ENCODE measurements at places on chromosomes 6 and 20. TPM values are rescaled to one million over a fixed set of nuclear protein-coding genes. Genes with fewer than 3 reads are reported as not detected.

DNA sequence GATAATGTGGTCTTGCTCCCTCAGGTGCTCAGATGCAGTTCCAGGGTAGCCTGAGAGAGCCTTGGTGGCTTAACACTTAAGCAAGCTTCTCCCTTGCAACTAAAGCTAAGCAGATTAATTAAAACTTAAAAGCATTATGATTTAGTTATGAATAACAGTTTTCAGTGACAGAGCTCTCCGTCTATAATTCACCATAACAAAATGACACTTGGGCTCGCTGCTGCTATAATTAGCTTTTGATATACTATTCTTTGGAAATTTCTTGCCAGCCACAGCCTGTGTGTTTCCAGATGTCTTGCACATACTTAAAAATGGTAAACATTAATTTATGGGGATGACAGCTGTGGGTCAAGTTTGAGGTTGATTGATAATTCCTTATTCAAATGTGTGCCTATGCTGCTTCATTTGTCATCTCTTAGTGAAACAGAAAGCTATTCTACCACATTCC, 380.5 kb downstream of the TFAP2B start:
- H3K4me3 ChIP-seq, result no peak overlapping the region
- no peak overlapping the region for H3K27ac ChIP-seq
- H3K36me3 ChIP-seq, result no peaks in the 10 kb centered on the region
- H3K4me1 ChIP-seq, result no peaks in the 10 kb centered on the region
- DNase-seq, result no peak

DNA sequence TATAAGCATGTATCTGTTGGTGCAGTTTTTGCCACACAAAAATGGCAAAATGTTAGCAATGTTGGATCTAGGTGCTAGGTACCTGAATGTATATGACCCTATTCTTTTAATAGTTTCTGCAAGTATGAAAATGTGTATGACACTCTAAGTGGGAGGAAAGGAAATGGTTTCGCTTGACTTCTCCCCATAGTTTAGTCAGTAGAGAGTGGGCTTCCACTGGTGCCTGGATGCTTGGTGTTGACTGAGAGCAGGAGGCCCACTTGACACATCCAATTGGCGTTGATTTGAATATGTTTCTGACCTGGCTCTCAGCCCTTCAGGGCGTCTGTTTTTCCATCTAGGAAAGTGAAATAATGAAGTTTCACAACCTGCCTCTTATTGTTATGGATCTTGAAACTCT, 41.8 kb upstream of the GABRR1 start:
- H3K36me3 ChIP-seq, result no peaks in the 10 kb centered on the region
- no peaks in the 10 kb centered on the region for H3K27me3 ChIP-seq
- H3K4me3 ChIP-seq, result no peak overlapping the region
- no peak overlapping the region for H3K27ac ChIP-seq
- DNase-seq, result no peak

DNA sequence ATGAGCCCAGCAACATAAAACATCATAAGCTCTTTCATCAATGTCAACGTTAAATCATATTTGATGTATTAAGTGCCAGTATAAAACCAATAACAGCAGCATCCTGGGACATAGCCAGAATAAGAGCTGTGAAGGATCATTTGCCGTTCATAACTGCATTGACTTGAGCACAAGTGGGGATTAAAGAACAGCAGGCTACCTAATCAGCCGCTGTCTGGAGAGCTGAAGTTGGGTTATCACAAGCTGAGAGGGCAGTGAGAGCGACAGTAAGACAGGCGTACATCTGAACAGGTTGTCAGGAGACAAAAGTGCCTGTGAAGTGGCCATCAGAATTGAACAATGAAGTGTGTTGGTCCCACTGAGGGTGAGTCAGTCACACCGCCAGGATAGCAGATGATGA, 269.6 kb downstream of the GRIK2 start:
- H3K4me1 ChIP-seq, result no peaks in the 10 kb centered on the region
- H3K4me3 ChIP-seq, result no peak overlapping the region

- H3K36me3 ChIP-seq, result peaks cover 13% of the 10 kb centered on the region
- peak overlapping the region; percentile 91 for H3K4me3 ChIP-seq
- DNase-seq, result peak; percentile 60
- peak overlapping the region; percentile 92 for H3K27ac ChIP-seq
- H3K4me1 ChIP-seq, result peaks cover 39% of the 10 kb centered on the region
These were observed 2.5 kb upstream of the TMEM14C start for GRCh38 chr6:10720265-10720959.

DNA sequence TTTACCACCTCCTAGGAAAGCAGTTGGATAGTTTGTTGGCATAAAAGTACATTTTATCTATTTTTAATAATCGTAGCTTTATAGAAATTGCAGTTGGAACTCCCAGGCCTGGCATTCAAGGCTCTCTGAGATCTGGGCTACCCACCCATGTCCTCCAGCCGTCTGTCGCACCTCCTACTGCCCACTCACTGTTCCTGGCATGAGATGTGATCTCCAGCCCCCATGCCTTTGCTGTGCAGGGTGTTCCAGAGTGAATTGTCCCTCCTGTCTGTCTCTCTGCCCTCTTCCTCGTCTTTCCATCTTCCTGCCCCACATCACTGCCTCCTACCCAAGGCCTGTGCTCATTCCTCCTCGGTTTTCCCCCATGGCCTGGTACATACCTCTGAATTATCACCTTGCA, 50.7 kb downstream of the PTPN1 start:
- H3K4me1 ChIP-seq, result peaks cover 67% of the 10 kb centered on the region
- H3K4me3 ChIP-seq, result peak overlapping the region; percentile 50
- H3K27ac ChIP-seq, result peak overlapping the region; percentile 94
- peaks cover 54% of the 10 kb centered on the region for H3K36me3 ChIP-seq
- H3K27me3 ChIP-seq, result no peaks in the 10 kb centered on the region

DNA sequence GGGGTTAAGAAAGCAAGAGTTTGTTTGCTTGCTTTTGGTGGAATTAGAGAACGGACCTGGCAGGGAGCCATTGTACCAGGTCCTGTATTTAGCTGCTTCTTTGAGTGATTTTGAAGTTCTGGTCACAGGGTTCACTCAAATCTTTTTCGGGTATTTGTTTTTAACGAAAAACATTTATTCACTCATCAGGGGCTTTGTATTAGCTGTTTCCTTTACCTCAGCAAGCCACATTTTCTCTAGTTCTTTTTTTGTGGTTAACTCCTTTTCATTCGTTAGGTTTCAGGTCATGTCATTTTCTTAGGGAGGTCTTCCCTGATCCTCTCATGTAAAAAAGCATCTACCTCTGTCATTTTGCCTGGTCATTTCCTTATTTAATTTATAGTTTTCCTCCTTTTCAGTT, 1502.2 kb downstream of the GRIK2 start:
- H3K36me3 ChIP-seq, result no peaks in the 10 kb centered on the region
- no peak overlapping the region for H3K27ac ChIP-seq
- no peaks in the 10 kb centered on the region for H3K27me3 ChIP-seq
- no peak overlapping the region for H3K4me3 ChIP-seq

DNA sequence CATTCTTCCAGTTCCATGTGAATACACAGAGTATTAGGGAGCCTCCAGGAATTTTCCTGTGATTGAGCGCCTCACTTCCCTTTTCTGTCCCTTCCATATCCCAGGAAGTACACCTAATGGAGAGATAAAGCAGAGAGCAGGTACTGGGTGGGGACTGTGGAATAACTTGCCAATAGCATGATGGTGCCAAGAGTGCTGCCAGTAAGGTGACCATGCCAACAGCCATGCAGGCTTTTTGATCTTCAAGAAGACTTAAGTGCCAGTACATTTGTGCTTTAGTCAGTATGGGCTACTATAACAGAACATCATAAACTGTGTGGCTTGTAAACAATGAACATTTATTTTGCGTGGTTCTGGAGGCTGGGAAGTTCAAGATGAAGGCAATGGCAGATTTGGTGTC, 160.2 kb upstream of the RIMS1 start:
- no peaks in the 10 kb centered on the region for H3K4me1 ChIP-seq
- DNase-seq, result no peak
- H3K4me3 ChIP-seq, result no peak overlapping the region
- no peak overlapping the region for H3K27ac ChIP-seq
- no peaks in the 10 kb centered on the region for H3K27me3 ChIP-seq

GRCh38 chr20:3677733-3678132, 4.1 kb downstream of the ADAM33 start:
- H3K36me3 ChIP-seq, result no peaks in the 10 kb centered on the region
- H3K27me3 ChIP-seq, result peaks cover 48% of the 10 kb centered on the region
- no peak overlapping the region for H3K27ac ChIP-seq
- no peak for DNase-seq
- H3K4me1 ChIP-seq, result peaks cover 2% of the 10 kb centered on the region

- H3K36me3 ChIP-seq, result no peaks in the 10 kb centered on the region
- no peak overlapping the region for H3K4me3 ChIP-seq
- H3K4me1 ChIP-seq, result peaks cover 4% of the 10 kb centered on the region
- DNase-seq, result no peak
- H3K27ac ChIP-seq, result no peak overlapping the region
These were observed 125.1 kb downstream of the PRND start for GRCh38 chr20:4846821-4847220.

The NAPB gene
- total RNA-seq, result 16.8 TPM

The TAGAP gene
- total RNA-seq, result 112 TPM

The CABLES2 gene
- total RNA-seq, result 3.2 TPM

The FKBP5 gene
- 93.4 TPM for total RNA-seq

The CCN6 gene
- total RNA-seq, result not detected

The SAMD5 gene
- not detected for total RNA-seq

The ZBTB2 gene
- 16.5 TPM for total RNA-seq

The BPIFB3 gene
- total RNA-seq, result not detected

The TGM2 gene
- not detected for total RNA-seq

The HLA-DPA1 gene
- total RNA-seq, result 27.9 TPM

The APOM gene
- 4.4 TPM for total RNA-seq

Data from activated CD8-positive, alpha-beta T cell treated with anti-CD3 and anti-CD28 coated beads for 36 hours (primary cell).